ENCODE measurements at places on chromosomes 1 and 21. TPM values are rescaled to one million over a fixed set of nuclear protein-coding genes. Genes with fewer than 3 reads are reported as not detected.

GRCh38 chr21:36744560-36745231 is 45.8 kb downstream of the SIM2 start:
- DNase-seq, result no peak

Gene ESRRG
- total RNA-seq, result 26.2 TPM

DNA sequence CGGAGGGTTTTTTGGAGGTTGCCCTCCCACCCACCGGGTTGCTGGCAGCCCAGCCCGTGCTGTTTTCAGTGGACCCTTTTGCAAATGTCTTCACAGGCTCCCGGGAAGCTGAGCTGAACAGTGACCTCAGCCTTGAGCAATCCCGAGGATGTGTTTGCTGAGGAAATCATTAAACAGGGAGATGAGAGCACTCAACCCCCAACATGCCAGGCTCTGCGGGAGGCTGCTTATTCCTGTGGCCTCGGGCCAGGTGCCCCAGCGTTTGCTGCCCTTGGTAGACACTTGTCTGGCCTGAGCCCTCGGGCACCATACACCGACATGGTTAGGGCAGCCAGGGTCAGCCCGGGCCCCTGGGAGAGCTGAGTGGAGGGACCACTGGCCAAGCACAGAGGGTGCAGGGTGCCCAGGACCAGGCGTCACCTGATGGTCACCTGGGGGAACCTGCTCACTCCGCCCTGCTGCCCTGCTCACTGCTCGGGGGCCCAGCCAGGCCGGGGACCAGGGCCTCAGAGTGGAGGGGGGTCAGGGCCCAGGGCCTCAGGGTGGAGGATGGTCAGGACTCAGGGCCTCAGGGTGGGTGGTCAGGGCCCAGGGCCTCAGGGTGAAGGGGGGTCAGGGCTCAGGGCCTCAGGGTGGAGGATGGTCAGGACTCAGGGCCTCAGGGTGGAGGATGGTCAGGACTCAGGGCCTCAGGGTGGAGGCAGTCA is 42.5 kb upstream of the POFUT2 start:
- no peak for DNase-seq

Gene PLA2G2F
- not detected for total RNA-seq

Gene MRPL20
- 98.9 TPM for total RNA-seq

Gene PRAMEF2
- total RNA-seq, result not detected

DNA sequence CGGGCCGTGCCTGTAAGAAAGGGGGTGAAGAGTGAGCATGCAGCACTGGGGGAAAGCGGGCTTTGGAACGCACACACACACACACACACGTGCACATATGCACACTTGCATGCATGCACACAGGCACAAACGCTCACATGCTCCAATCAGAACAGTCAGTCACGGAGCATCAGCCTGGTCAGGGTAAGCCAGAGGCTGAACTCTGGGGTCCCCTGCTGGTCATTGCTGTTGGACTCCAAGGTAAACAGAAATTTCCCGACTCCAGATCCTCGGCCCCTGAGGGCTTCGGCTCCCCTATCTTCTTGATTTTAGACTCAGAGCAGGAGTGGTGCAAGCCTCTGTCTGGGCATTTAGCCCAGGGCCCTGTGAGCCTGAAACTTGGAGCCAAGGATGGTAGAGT is 54.2 kb downstream of the SYT2 start:
- no peak for DNase-seq

Gene HOOK1
- total RNA-seq, result 21.2 TPM

- no peak for DNase-seq
Measured at GRCh38 chr1:97739596-97740103, 181.2 kb downstream of the DPYD start.

DNA sequence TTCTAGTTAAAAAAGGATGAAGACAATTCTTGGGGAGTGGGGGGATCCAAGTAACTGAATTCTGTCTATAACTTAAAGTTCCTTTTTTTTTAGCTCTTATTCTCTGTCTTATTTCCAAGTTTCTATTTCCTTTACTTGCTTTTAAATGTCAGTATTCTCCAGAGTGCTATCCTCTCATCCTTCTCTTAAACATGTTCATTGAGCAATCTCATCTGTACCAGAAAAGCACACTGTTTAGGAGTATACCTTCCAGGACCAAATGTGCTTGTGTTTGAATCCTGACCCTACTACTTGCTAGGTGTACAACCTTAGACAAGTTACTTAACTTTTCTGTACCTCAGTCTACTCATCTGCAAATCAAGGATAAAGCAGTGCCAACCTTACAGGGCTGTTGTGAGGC is 50.1 kb downstream of the AKT3 start:
- no peak for DNase-seq

- DNase-seq, result no peak
Measured at GRCh38 chr1:236156512-236157208, 14.3 kb downstream of the GPR137B start.

GRCh38 chr1:148307583-148308185 is 155.6 kb upstream of the NBPF11 start:
- no peak for DNase-seq

- no peak for DNase-seq
Measured at GRCh38 chr1:209692296-209692695, 12.3 kb upstream of the HSD11B1 start.

- DNase-seq, result no peak
Measured at GRCh38 chr1:237811633-237812032, 79.1 kb downstream of the ZP4 start.

Gene PTGS2
- 2.9 TPM for total RNA-seq

- no peak for DNase-seq
Measured at GRCh38 chr1:95094923-95095322, 22.2 kb upstream of the ALG14 start.

Gene TFF2
- 5.2 TPM for total RNA-seq

Data from type B pancreatic cell (in vitro differentiated cells).